Retina (tissue), 1 donor: ENCODE measurements at places on chromosomes 1 and 21.
A peak's percentile ranks its signal among the peaks of the same experiment; 100 is the strongest.

GRCh38 chr1:29218223-29218622 lies 12.5 kb downstream of the MECR start:
- no peak for DNase-seq

GRCh38 chr1:193694741-193695140 lies 508.3 kb upstream of the B3GALT2 start:
- no peak for DNase-seq

DNA sequence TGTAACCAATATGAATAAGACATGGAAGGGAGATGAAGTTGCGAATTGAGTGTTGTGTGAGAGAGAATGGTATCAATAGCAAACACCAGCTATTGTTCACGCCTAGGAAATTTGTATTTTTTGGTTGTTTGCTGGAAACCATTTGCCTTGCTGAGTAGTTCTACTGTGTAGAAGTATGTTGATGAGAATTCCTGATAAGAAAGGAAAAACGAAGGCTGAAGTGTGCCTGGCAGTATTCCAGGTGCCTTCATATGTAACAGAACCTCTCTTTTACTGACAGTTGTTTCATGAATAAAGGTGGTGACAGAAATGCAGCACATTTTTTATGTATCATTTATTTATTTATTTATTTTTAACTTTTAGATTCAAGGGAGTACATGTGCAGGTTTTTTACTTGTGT lies 79.5 kb downstream of the SDCCAG8 start:
- DNase-seq: no peak

DNA sequence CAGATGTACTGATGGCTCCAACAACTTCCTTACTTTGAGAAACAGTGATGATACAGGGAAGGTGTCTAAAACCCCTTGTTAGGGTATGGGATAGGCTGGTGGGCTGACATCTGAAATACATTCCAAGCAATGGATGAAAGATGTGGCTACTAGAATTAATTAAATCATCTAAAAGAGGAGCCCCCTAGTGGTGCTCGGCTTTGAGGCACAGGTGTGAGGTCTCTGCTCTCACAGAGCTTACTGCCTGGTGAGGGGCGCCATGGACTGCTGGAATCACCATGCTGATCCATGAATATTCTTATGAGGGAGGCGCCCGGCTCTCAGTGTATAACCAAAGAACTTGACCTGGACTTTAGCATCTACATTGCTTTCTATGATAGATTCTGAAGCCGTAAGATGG lies 48.5 kb downstream of the GNG4 start:
- no peak for DNase-seq

DNA sequence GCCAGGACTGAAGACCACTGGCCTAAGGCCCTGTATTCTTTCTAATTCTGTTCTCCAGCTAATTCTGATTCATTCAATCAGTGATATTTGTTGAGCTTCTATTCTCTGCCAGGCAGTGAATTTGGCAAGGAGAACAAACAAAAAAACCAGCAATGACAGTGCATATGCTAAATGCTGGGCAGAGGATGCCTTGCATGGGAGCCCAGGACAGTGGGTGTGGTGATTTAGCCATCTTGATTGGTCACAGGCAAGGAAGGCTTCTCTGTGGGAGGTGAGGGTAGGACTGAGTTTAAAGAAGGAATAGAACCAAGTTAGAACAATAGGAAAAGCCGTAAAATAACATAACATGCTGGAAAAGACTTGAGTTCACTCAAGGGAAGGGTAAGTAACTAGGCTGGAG lies 9.2 kb upstream of the CPT2 start:
- DNase-seq: no peak

DNA sequence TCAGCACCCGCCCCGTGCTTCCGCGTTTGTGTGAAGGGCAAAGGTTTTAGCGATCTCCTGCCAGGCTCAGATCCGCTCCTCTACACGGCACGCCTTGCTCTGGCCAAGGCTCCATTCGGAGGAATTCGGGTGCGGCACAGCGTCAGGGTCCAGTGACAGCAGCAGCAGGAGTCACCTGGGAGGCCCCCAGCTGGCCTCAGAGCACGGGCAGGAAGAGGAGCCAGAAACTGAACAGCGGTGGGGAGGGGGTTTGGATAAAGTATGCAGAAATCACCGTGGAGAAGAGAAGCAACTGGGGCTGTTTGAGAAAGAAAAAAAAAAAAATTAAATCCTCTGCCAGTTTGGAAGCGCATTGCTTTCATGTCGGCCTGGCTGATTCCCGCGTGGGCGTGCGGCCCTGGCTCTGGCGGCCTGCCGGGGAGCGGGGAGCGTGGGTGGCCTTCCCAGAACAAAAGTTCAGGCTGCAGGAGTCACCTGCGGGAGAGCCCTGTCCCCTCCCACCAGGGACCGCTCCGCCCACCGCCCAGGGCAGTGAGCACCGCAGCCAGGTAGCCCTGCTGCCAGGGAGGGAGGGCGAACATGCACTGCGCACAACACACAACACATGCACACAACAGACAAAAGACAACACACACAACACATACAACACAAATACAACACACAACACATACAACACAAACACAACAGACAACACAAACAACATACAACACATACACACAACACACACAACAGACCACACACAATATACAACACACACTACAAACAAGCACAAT lies 107.6 kb downstream of the ETS2 start:
- DNase-seq: peak; percentile 68

DNA sequence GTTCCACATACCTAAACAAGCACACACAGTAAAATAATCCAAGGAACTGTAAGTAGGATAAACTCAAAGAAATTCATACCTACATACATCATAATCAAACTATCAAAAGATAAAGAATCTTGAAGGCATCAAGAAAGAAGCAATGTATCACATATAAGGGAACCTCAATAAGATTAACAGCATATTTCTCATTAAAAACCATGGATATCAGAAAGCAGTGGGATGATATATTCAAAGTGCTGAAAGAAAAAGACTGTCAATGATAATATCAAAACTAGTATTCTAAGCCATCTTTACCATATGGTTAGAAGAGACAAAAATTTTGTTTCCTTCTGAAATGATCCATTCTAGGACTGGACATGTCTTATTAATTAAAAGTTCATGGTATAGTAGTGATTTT lies 37.1 kb upstream of the ADAM30 start:
- no peak for DNase-seq

GRCh38 chr1:173573596-173573995 lies 29.3 kb downstream of the SLC9C2 start:
- no peak for DNase-seq

DNA sequence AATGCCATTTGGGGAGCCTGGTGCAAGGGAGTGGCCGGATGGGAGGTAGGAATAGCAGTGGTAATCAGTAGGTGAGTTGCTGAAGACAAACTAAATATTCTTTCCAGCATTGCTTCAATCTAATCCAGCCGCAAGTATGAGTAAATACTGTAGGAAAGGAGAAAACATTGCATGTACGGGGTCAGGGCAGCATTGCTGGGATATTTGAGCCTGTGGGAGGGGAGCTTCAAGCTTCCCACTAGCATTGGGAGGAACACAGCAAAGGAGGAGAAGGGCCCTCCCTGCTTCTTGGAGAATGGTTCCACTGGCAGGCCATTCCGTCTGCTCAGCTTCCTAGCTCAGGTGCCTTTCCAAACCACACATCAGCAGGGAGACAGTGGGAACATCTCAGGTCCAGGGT lies 15.2 kb downstream of the CAPN2 start:
- no peak for DNase-seq

DNA sequence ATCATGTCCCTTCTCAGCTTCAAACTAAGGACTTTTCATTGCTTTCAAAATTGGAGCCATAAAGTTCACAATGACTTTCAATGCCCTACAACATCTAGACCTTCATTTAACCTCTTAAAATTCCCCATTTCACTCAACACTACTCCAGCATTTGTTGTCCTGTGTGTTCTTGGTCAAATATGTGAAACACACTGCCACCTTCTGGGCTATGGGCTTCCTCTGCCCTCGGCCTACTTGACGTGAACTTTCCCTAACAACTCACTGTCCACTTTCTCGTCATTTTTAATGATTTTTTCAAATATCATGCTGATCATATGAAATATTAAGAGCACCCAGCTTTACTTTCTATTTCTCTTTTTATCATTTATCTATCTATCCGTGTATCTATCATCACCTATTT lies 2018.4 kb downstream of the NCAM2 start:
- no peak for DNase-seq
